Kidney glomerular epithelial cell (primary cell): ENCODE measurements at places on chromosomes 7 and 10.

GRCh38 chr7:29426587-29426986 lies 137.0 kb upstream of the PRR15 start:
- DNase-seq, result no peak

DNA sequence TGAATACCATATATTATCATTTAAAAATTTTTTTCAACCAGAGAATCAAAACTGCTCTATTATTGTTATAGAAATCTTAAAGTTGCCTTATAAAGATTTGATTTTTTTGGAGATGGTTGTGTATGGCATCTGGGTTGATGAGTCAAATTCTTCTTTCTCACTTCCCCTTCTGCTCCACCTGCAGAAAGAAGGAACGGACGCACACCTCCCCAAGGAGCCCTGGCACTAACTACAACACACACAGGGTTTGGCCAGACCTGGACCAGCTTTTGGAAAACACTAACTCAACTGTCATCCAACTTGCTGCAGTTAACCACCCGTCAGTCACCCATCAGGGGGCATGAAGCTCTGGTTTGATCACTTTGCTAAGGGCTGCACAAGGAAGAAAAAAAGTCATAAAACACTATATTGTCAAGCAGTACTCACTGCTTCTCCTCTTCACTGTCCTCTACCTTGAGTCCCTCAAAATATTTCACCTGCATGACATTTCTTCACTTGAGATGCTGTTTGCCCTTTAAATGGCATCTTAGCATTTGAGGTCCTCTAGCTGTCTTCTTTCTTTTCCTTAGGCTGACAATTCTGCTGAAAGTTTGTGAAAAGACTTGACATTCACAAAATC lies 266.7 kb upstream of the PHF14 start:
- no peak for DNase-seq

DNA sequence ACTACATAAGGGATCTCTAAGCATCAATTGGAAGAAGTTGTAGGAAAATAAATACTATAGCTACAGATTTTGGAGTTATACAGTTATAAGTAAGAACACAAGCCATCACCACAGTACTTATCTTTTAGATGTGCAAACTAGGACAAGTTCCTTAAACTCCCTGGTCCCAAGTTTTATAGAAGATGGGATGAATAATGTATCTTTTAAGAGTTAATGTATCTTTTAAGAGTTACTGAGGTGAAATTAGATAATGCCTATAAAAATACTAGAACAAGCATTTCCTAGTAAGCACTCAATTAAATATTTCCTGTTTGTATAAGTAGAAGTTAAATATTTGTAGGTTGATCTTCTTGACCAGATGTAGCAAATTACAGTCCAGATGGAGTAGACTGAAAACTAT lies 56.8 kb downstream of the SEMA3A start:
- no peak for DNase-seq

GRCh38 chr7:75654855-75655254 lies 83.9 kb downstream of the HIP1 start:
- DNase-seq, result no peak

GRCh38 chr10:84308021-84308420 lies 20.4 kb upstream of the CCSER2 start:
- no peak for DNase-seq

DNA sequence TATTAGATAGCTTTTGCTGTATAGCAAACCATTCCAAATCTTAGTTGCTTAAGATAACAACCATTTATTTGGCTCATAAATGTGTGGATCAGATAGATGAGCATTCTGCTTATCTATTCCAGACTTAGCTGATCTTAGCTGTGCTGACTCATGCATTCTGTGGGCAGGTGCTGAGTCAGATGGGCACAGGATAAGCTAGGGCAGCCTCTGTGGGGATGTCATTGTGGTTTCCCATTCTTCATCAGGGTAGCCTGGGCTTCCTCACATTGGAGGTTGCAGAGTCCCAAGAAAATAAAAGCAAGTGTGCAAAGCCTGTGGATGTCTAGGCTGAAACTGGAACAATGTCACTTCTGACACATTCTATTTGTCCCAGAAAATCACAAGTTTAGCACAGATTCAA lies 917.0 kb downstream of the TYW1 start:
- DNase-seq, result peak; percentile 19

DNA sequence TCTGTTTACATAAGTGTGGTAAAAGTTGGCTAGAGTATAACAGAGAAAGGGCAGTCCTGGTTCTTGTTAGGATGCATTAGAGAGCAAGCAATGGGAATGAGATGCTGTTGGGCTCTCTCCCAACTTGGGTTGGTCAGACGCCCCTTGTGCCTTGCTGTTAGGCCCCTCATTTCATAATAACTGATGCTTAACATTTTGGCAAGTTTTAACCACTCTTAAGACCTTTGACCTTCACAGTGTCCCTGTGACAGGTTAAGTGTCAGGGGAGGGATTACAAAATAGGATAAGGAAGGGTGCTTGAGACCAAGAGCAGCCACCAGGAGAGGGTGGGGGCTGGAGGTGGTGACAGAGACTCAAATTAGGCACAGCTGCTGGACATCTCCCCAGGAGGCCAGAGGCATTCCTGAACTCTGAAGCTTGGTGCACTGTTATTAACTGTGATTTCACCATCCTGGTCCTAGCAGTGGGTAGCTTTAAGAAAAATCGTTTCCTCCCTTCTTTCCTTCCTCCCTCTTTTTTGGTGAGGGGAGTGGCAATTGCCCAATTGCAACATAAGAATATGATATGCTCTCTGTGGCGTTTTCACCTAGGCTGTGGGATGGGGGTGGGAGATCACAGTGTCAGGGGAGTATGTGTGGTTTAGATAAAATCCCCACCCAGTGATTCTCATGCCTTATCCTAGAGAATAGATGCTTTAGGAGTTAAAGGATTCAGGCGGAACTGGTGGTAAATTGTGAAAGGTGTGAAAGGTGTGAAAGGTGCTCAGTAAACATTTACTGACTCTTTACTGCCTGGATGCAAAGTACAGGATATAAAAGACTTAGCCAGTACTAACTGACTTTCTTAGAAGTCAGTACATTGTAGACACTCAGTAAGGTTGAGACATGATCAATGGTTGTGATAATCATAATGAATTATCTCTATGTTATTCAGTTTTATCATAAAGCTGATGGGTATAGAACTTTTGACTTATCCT lies 270.5 kb downstream of the BICC1 start:
- no peak for DNase-seq

DNA sequence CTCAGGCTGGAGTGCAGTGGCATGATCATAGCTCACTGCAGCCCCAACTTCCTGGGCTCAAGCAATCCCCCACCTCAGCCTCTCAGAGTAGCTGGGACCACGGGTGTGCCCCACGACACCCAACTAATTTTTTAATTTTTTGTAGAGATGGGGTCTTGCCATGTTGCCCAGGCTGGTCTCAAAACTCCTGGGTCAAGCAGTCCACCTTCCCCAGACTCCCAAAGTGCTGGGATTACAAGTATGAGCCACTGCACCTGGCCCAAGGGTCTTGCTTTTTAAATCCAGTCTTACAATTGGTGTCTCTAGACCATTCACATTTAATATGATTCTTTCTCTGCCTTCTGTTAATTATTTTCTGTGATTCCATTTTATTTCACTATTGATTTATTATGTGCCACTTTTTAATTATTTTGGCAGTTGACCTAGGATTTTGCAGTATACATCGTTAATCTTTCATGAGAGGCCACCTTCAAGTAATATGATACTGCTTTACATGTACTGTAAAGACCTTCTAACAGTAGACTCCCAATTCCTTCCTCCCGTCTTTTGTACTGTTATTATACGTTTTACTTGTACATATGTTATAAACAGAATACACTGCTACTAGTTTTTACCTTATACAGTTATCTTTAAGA lies 18.7 kb downstream of the MMP21 start:
- DNase-seq, result no peak

DNA sequence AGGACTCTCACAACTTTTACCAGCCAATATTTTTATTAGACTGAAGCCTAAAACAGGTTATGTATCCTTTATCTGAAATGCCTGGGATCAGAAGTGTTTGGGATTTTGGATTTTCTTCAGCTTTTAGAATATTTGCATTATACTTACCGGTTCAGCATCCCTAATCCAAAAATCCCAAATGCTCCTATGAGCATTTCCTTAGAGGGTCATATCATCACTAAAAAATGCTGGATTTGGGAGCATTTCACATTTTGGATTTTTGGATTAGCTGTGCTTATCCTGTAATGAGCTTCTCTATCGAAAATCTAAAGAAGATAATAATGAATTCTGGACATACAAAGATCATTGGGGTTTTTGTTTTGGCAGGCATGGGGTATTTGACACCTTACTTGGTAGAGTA lies 53.0 kb downstream of the RALA start:
- no peak for DNase-seq

DNA sequence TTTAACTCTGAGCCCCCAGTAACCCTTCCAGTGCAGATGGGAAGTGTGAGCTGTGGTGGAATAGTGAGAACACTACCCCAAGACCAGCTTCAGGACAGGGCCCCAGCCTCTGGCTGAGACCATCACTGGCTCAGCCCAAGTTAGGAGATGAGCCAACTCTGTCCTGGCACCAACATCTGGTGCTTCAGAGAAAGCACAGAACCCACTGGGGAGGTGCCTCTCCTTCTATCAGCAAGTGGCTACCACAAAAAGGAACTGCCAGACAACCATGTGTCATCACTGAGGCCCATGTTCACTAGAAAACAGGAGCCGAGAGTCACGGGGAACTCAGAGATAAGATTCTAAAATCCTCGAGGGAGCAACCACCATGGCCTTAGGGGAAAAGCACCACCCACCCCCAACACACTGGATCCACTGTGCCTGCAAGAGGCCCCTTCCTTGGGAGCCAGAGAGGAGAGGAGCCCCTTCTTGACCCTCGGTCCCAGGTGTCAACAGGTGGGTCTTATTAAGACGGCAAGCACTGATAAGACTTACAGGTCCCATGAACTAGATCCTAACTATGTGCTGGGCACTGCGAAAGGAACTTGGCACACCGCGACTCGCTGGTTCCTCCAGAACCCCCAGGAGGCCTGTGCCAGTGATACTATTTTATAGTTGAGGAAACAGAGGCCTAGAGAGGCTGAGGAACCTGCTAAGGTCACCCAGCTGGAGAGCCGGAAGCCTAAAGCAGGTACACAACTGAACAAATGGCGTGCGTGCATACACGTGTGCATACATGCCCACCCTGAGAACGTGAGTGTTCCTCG lies 102.7 kb downstream of the FAM53B start:
- DNase-seq, result no peak

- DNase-seq, result no peak
Measured at GRCh38 chr10:22683140-22683389, 31.3 kb downstream of the PIP4K2A start.

- DNase-seq, result no peak
Measured at GRCh38 chr7:14590206-14590605, 312.3 kb downstream of the DGKB start.

- DNase-seq, result no peak
Measured at GRCh38 chr7:16046041-16046440, 359.6 kb upstream of the MEOX2 start.

DNA sequence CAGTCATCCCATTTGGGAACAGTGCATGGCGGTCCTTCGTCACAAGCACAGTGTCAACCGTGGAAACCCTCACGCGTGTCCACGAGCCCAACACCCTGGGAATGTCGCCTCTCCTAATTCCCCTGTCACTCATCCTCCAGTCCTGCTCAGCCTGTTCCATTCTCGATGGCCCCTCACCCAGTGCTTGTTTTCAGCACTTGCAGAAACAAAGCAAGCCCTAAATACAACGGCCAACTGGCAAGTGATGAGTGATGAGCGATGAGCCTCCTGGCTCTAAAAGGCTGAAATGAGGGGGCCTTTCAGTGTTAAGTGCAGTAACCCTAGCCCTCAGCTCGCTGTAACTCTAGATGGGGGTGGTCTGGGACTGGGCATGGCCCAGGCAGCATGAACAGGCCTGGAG lies 22.6 kb downstream of the NKX2-3 start:
- no peak for DNase-seq

DNA sequence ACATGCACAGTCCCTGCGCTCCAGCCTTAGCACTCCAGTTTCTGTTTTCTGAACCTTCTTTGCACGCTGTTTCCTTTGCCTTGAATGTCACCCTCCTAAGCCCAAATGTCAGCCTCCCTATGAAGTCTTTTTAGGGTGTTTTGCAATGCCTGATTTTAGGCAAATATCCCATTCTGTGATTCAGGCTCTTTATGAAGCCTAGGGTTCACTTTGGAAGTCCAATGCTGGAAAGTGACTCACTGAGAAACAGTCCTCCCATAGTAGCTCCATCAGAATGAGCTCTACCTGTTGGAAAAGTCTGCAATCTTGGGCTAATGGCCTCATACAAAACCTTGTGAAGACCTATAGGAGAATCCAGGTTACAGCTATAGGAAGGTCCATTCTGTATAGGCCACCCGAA lies 5.3 kb downstream of the LAMB4 start:
- DNase-seq, result no peak

- peak; percentile 42 for DNase-seq
Measured at GRCh38 chr10:104336821-104337467, 1.3 kb downstream of the ITPRIP start.

- DNase-seq, result no peak
Measured at GRCh38 chr7:11758627-11759111, 73.3 kb downstream of the THSD7A start.

DNA sequence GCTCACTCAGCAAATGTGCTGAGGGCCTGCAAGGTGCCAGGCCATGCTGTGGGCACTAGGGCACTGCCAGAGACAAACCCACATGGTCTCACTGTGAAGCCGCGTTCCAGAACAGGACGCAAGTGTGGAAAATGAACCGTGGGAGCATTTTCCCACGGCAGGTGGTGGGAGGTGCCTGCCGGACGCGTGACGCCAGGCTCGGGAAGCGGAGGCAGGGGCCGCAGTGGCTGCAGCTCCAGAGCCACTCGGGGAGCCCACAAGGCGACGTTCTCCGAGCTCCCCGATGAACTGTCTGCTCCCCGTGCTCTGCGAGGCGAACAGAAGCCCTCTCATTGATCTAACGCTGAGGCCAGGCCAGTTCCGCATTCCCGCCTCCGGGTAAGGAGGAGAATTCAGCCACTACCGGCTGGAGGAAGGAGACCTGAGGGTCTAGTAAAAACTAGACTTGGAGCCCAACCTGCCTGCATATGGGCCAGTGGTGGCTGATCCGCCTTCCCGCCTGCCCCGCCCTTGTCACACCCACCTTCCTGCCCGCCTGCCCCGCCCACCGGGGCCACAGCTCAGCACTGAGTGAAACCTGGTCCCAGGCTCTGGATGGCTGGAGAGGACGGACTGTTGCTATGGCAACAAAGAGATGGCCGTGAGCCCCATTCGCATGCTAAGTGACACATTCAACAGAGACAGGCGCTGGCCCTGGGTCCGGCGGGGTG lies 13.1 kb downstream of the ADGRA1 start:
- no peak for DNase-seq

- DNase-seq, result no peak
Measured at GRCh38 chr7:134444198-134444960, 14.5 kb downstream of the AKR1B1 start.
